Left renal pelvis (tissue), 4 donors: ENCODE measurements at places on chromosomes 12 and 14.

GRCh38 chr12:46795988-46796387 is 29.8 kb downstream of the SLC38A4 start:
- no peak for DNase-seq

DNA sequence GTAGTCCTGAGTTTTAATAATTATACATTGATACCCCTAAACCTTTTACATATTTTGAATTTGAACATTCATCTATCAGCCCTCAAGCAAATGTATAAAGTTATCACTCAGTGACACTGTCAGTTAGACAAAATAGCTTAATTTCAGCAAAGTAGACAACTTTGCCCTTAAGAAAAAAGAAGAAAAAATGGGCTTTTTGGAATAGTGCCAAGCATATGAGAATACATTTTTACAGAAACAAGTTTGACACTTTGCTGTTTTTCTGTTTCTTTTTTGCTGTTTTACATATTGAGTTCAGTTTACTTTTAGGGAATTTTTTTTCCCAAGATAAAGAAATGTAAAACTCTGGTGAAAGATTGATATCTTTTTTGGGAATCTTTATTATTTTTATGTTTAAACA is 14.3 kb downstream of the TBK1 start:
- DNase-seq, result no peak

DNA sequence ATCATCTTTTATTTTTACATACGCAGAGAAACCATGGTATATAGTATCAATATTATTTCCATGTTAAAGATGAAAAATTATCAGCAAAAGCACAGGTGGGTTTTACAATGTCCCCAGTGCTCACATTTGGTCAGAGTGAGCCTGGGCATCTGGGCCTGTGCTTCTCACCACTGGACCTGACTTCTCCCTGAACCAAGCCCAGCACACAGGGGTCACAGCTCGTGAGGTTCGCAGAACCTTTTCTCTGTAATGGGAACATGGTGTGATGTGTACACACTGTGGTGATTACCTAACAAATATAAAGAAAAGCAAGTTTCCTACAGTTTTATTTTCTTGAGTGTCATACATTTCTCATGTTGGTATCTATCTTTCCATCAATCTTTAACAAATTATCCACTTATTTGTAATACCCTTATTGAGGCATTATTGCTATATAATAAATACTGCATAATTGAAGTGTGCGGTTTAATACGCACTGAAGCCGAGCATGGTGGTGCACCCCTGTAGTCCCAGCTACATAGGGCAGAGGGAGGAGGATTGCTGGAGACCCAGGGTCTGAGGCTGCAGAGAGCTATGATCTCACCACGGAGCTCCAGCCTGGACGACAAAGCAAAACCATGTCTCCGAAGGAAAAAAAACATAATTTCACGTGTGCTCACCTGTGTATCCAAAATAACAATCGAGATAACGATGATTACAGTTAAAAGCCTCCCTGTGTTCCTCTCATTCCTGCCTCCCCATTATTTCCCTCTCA is 743.2 kb downstream of the TMEM121 start:
- no peak for DNase-seq

DNA sequence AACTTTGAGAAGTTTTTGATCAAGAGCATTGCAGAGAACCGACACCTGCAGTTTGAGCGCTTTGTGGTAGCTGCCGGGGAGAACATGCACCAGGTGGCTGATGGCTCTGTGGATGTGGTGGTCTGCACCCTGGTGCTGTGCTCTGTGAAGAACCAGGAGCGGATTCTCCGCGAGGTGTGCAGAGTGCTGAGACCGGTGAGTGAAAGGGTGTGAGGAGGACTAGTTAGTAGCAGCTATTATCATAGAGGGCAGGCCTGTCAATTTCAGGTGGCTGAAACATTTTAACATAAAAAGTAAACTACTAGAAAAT is 27.0 kb upstream of the HIGD1C start:
- no peak for DNase-seq

DNA sequence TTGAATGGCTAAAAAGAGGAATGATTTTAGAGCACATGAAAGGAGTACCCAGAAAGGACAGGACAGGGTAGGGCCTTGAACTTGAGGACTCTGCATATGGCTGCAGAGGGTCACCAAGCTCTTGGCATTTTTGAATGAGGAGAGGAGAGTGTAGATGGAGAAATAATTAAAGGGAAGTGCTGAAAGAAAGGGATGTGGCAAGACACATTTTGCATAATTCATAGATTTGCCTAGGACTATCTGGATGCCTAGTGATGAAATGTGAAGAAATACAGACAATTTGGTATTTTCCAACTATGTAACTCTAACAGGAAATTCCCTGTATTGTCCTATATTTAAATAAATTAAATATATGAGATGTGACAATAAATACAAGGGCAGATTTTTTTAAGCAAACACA is 27.5 kb upstream of the MDM1 start:
- no peak for DNase-seq

- no peak for DNase-seq
These were observed 288.4 kb downstream of the FBXL14 start for GRCh38 chr12:1305791-1306500.

DNA sequence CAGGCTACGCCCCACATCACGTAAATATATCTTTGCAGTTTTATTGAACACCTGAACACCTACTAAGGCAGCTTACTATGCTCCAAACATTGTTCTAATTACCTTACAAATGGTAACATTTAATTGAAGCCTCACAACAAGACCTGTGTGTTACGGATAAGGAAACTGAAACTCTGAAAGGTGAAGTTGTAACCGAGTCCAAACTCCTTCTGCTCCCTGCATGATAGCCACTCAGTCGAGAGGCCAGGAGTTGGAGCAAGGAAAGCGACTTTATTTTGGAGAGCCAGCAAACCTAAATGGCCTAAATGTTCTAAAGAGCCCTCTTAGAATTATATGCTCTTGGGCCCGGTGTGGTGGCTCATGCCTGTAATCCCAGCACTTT is 12.6 kb upstream of the TRPV4 start:
- no peak for DNase-seq

- DNase-seq, result peak; percentile 84
These were observed at the start of gene NCAPD2 for GRCh38 chr12:6493497-6494257. Gene NCAPD2 (plus strand): TSS chr12:6494102. CDS start chr12:6495099, 997 bp downstream.

GRCh38 chr14:76686646-76687045 is 74.6 kb upstream of the VASH1 start:
- no peak for DNase-seq

DNA sequence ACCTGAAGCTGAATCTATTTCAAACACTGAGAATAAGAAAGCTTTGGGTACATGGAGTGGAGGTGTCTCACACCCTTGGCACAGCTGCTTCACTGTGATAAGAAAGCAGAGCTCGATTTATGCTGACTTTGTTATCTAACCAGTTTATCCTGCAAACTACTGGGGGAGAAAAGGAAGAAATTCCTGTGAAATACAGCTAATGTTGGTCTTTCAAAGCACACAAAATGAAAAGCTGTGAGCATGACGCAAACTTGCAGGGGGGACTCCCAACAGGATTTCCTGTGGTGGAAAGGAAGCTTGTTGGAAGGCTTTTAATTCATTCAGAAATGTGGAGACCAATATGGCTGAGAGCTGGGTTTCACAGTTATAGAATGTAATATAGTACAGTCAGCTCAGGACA is 53.4 kb downstream of the SRGAP1 start:
- no peak for DNase-seq

- no peak for DNase-seq
These were observed at the start of gene PLEK2 for GRCh38 chr14:67411820-67412421. Gene PLEK2 (minus strand): TSS chr14:67412165. CDS start chr14:67412059, 106 bp downstream.

DNA sequence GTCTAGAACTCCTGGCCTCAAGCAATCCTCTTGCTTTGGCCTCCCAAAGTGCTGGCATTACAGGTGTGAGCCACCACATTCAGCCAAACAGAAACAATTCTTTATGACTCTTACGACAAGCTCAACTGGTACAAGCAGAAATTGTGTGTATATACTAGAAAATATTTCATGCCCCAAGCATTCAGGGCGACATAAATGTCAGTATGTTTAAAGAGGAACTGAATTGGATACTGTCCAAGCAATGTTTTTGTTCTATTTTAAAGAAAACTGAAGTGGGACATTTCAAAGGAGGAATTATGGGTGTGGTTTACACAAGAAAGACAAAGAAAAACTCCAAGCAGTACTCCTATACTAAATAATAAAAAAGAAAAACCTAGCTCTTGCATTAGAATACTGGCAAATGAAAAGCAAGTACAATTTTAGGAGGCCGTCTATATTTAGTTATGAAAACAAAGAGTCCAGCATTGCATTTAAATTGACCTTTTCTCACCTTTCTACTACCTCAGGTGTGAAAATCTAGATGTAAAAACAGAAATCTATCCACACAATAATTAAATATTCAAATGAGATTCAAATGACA is 48.9 kb downstream of the PPP1R12A start:
- no peak for DNase-seq

DNA sequence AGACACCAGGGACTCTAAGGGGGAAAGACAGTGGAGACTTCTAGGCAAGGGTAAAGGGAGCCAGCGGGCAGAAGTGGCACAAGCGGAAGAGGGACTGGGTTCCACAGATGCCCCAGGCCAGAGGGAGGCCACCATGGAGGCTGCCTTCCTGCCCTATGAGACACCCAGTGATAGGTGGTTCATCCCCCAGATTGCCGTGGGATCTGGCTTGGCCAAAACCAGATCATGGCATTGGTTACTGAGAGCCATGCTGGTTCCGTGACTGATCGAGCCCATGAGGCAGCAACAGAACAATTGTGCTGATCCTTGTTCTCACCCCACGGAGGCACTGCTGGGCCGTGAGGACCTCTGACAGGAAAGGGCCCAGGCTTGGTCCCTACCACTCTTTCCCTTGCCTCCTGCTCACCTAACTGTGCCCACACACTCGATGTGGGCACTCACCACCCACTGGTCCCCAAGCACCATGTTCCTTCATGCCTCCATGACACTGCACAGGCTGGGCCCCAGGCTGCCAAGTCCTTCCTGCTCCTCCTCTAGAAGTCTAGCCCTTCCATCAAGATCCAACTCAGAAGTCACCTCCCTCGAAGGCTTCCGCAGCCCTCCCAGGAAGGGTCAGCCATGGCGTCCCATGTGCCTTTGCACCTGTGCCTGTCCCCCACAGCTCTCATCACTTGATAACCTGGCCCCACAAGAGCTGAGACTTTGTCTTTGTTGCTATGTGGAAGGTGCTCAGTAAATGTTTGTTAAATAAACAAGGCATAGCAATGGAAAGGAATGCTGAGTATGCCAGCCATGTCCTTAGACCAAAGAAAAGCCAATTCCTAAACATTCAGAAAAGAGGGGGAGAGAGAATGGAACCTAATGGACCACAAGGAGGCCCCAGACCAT is 7.3 kb downstream of the KRT79 start:
- DNase-seq, result no peak

- no peak for DNase-seq
These were observed 3.1 kb upstream of the GYS2 start for GRCh38 chr12:21607701-21608100.

DNA sequence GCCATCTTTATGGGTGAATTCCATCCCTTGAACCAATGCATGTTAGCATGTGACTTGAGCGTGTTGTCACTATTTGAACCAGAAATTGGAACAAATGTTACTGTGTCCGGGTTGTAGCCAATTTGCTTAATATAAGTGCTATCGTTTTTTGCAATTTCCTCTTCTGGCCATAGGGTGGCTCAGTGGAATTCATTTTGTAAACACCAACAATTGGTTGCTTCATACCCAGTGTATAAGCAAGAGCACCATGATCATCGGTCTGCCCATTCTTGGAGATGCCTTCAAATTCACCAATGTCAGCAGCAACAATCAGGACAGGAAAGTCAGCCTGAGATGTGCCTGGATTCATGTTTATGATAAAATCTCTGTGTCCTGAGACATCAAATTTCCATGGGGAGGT is 5.0 kb upstream of the NEDD1 start:
- DNase-seq, result no peak

GRCh38 chr12:123767613-123768012 is 5.5 kb downstream of the DNAH10 start:
- no peak for DNase-seq

- no peak for DNase-seq
These were observed 5.7 kb downstream of the SLC8B1 start for GRCh38 chr12:113329022-113329790.

DNA sequence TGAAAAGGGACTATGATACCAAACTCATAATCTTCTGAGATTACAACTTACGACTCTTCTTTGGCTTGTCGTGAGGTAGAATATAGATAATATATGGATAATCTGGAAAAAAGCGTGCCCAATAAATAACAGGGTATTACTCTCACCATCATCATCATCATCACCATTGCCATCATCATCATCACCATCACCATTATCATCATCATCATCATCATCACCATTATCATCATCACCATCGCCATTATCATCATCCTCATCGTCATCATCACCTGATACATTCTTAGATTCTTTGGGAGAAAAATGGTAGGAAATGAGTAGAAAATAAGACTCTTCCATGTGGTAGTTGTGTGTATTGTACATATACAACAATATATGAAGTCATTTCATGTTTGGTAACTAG is 259.8 kb downstream of the SYT1 start:
- no peak for DNase-seq
